NCI-H510A (cell line): ENCODE measurements at places on chromosomes 5 and 9.

GRCh38 chr5:73996151-73996755, 370.3 kb downstream of the ARHGEF28 start:
- DNase-seq: no peak

GRCh38 chr9:132632413-132633129, 37.2 kb downstream of the DDX31 start:
- no peak for DNase-seq

GRCh38 chr5:136018814-136019783, 9.7 kb upstream of the TGFBI start:
- DNase-seq: no peak

- no peak for DNase-seq
Observed at GRCh38 chr5:372556-372995, 51.1 kb downstream of the AHRR start.

DNA sequence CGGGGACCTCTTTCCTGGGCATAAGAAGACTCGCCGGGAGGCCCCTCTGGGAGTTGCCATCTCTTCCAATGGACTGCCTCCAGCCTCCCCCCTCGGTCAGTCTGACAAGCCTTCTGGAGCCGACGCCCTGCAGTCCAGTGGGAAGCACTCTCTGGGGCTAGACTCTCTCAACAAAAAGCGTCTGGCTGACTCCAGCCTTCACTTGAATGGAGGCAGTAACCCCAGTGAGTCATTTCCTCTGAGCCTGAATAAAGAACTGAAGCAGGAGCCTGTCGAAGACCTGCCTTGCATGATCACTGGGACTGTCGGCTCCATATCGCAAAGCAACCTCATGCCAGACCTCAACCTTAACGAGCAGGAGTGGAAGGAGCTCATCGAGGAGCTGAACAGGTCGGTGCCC, 28.4 kb upstream of the LTC4S start:
- DNase-seq: no peak
